ENCODE measurements at places on chromosomes 6 and 20.

- H3K27me3 ChIP-seq, result peaks cover 4% of the 10 kb centered on the region
- H3K36me3 ChIP-seq, result no peaks in the 10 kb centered on the region
- no peak overlapping the region for H3K27ac ChIP-seq
These were observed 26.4 kb upstream of the TLDC2 start for GRCh38 chr20:36849333-36850065.

DNA sequence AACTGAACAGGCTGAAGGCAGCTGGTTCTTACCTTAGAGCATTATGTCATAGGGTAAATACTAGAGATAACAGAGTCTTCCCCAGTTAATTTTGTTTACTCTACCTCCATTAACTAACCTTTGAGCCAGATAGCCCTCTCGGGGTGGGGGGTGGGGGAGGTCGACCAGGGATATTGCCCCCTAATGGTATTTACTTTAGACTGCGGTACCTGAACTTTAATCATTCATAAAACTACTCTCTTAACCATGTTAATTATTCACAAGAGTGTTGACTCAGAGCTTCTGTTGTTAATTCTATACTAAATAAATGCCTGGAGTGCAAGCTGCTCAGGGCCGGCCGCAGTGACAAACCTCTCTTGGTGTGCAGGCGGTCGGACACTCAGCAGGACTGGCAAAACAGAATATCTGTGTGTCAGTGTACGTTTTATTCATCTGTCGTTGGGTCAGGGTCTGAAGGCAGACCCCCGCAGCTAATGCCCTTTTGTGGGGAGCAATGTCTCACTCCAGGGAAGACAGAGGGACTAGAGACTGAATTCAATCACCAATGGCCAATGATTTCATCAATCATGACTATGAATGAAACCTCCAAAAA lies 152.4 kb upstream of the COL21A1 start:
- no peaks in the 10 kb centered on the region for H3K36me3 ChIP-seq
- H3K4me3 ChIP-seq, result no peak overlapping the region
- H3K27ac ChIP-seq, result no peak overlapping the region
- H3K4me1 ChIP-seq, result no peaks in the 10 kb centered on the region
- H3K27me3 ChIP-seq, result peaks cover 5% of the 10 kb centered on the region

GRCh38 chr6:30102414-30102969 lies 10.4 kb downstream of the TRIM31 start:
- no peak for DNase-seq
- peaks cover 50% of the 10 kb centered on the region for H3K4me1 ChIP-seq
- no peak overlapping the region for H3K27ac ChIP-seq
- H3K27me3 ChIP-seq, result peaks cover 56% of the 10 kb centered on the region

GRCh38 chr6:30234356-30234755 lies 21.1 kb upstream of the TRIM26 start:
- H3K4me3 ChIP-seq, result no peak overlapping the region
- DNase-seq, result no peak
- peaks cover 47% of the 10 kb centered on the region for H3K27me3 ChIP-seq
- H3K27ac ChIP-seq, result no peak overlapping the region

DNA sequence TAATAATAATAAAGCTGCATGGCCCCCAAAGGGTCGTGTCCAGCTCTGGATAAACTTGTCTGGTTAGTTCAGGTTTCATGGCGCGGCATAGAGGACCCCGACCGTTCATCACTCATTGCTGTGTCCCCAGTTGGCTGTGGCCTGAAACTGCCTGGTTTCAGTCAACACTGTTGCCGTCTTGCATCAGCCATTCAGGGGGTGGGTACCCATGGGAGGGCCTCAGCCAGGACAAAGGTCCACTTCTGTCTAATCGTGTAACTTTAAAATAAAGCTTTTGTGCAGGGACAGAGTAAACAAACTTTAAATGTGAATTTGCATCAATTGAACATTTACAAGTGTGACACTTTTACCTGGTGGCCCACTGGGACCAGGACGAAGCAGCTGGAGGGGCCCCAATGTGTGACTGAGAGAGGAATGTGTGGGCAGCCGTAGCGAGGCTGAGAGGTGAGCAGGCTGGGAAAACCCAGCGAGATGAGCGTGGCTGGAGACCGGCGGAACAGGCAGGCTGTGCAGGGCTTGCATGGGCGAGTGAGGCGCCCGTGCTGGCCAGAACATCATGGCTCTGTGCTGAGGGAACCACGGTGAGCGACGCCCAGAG lies 22.3 kb upstream of the UNC93A start:
- no peak overlapping the region for H3K27ac ChIP-seq
- no peak overlapping the region for H3K4me3 ChIP-seq
- no peak for DNase-seq
- no peaks in the 10 kb centered on the region for H3K4me1 ChIP-seq

GRCh38 chr6:139640448-139640847 lies 266.0 kb upstream of the CITED2 start:
- DNase-seq, result no peak
- H3K27ac ChIP-seq, result no peak overlapping the region
- H3K36me3 ChIP-seq, result no peaks in the 10 kb centered on the region
- peaks cover 8% of the 10 kb centered on the region for H3K27me3 ChIP-seq
- H3K4me3 ChIP-seq, result no peak overlapping the region

GRCh38 chr20:9070304-9070703 lies 1.4 kb downstream of the PLCB4 start:
- no peak for DNase-seq
- no peaks in the 10 kb centered on the region for H3K4me1 ChIP-seq
- H3K27me3 ChIP-seq, result peaks cover 18% of the 10 kb centered on the region
- H3K36me3 ChIP-seq, result no peaks in the 10 kb centered on the region
- no peak overlapping the region for H3K27ac ChIP-seq

DNA sequence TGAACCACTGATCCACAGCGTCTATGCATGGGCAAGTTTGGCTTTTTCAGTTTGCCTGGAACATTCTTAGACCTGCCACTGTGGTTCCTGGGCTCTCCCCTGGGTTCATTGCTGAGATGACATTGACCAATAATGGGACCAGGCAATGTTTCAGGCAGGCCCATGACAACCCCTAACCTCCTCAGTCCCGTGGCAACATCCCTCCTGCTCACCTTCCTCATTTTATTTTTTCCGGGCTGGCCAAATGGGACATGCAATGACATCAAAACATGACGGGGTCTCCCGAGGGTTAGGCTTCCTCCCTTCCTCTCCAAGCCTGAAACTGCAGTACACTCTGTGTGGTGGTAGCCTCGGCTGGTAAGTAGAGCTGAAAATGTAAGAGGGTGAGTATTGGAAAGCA lies 234.0 kb upstream of the RREB1 start:
- peaks cover 7% of the 10 kb centered on the region for H3K27me3 ChIP-seq
- DNase-seq, result no peak
- no peak overlapping the region for H3K4me3 ChIP-seq
- no peak overlapping the region for H3K27ac ChIP-seq
- H3K4me1 ChIP-seq, result no peaks in the 10 kb centered on the region

- no peak for DNase-seq
- no peaks in the 10 kb centered on the region for H3K27me3 ChIP-seq
- no peak overlapping the region for H3K4me3 ChIP-seq
- peaks cover 23% of the 10 kb centered on the region for H3K4me1 ChIP-seq
- H3K36me3 ChIP-seq, result peaks cover 25% of the 10 kb centered on the region
These were observed 35.2 kb downstream of the NDUFAF5 start for GRCh38 chr20:13819885-13820645.

DNA sequence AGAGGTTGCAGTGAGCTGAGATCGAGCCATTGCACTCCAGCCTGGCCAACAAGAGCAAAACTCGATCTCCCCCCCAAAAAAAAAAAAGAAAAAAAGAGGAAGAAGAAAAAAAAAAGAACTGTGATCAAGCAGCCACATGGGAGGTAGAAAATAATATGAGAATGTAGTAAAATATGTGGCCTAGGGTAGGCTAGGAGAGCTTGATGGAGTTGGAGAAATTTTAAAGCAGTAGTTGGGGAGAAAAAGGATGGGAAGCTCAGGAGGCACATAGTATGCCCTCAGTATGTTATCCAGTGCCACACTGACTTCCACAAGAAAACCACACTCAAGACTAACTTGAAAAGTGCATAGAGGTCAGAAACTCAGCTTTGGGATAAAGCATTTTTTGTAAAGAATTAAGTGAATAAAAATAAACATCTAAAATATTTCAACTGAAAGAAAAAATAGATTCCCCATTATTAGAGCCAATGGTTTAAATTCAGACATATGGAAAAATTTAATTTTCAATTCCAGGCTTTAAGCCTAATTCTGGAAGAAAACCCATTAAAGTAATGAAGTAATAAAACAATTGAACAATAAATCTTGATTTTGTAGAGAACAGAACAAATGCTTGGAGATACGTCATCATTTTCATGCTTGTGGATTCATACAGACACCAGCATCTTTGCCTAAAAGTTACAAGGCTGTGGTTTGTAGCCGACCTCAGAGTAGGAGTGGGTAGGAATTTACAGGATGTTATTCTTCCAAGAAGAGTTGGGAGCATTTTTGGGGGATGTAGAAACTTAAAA lies 34.7 kb downstream of the PLEKHG1 start:
- no peak overlapping the region for H3K27ac ChIP-seq
- H3K4me1 ChIP-seq, result peaks cover 24% of the 10 kb centered on the region
- H3K27me3 ChIP-seq, result peaks cover 26% of the 10 kb centered on the region
- no peaks in the 10 kb centered on the region for H3K36me3 ChIP-seq
- DNase-seq, result no peak

DNA sequence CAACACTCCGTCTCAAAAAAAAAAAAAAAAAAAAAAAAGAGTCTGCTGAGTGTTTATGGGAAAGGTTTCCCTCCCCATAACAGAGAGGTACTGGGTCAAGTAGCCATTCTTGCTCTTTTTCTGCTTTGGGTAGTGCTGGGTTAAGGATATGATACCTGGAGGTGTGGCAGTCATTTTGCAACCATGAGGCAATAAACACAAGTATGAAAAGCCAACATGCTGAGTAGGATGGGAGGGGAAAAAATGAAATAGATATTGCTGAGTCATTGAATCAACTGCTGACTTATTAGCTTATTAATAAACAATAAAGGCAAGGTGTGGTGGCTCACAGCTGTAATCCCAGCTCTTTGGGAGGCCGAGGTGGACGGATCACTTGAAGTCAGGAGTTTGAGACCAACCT lies 2.3 kb upstream of the TOMM34 start:
- H3K27me3 ChIP-seq, result no peaks in the 10 kb centered on the region
- H3K4me3 ChIP-seq, result no peak overlapping the region
- H3K4me1 ChIP-seq, result peaks cover 74% of the 10 kb centered on the region
- peaks cover 29% of the 10 kb centered on the region for H3K36me3 ChIP-seq
- no peak overlapping the region for H3K27ac ChIP-seq

- H3K4me1 ChIP-seq, result peaks cover 16% of the 10 kb centered on the region
- H3K36me3 ChIP-seq, result peaks cover 2% of the 10 kb centered on the region
- no peak for DNase-seq
- no peak overlapping the region for H3K27ac ChIP-seq
- peaks cover 1% of the 10 kb centered on the region for H3K27me3 ChIP-seq
These were observed 407.7 kb upstream of the JARID2 start for GRCh38 chr6:14838133-14838583.

DNA sequence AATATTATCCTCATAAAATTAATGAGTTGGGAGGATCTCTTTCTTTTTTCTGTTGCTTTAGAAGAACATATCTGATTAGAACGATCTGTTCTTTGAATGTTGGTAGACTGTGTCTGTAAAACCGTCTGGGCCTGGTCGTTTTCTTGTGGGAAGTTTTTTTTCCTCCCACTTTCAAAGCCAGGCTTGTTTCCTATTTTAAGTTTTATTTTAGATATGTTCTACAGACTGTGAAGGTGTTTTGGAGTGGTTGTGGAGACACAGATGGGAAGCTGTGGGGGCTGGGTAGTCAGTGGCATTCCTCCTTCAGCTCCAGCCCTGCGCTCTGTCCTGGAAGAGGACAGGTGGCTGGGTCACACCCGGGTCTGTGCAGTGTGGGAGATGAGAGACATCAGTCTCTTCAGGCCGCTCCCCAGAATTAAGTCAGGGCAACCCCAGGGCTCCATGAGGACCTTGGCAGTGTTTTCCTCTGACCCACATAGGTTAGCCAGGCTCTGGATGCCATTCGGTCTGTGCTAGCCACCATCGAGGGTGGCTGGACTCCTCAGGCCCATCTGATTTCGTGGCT lies 92.0 kb upstream of the SCP2D1 start:
- H3K4me3 ChIP-seq, result no peak overlapping the region
- peaks cover 5% of the 10 kb centered on the region for H3K4me1 ChIP-seq
- no peak overlapping the region for H3K27ac ChIP-seq

- no peaks in the 10 kb centered on the region for H3K36me3 ChIP-seq
- H3K4me3 ChIP-seq, result peak overlapping the region; percentile 59
- peaks cover 37% of the 10 kb centered on the region for H3K27me3 ChIP-seq
- no peak overlapping the region for H3K27ac ChIP-seq
- no peaks in the 10 kb centered on the region for H3K4me1 ChIP-seq
These were observed 802 bp upstream of the FERMT1 start for GRCh38 chr20:6123649-6124014.

- H3K27ac ChIP-seq, result no peak overlapping the region
- H3K36me3 ChIP-seq, result peaks cover 11% of the 10 kb centered on the region
- H3K4me3 ChIP-seq, result no peak overlapping the region
- DNase-seq, result no peak
These were observed 8.3 kb downstream of the LRRN4 start for GRCh38 chr20:6045566-6045965.

GRCh38 chr6:137743493-137743892 lies 123.6 kb upstream of the TNFAIP3 start:
- peaks cover 30% of the 10 kb centered on the region for H3K4me1 ChIP-seq
- no peaks in the 10 kb centered on the region for H3K36me3 ChIP-seq
- DNase-seq, result no peak
- peaks cover 11% of the 10 kb centered on the region for H3K27me3 ChIP-seq

- no peak overlapping the region for H3K27ac ChIP-seq
- no peak overlapping the region for H3K4me3 ChIP-seq
- no peaks in the 10 kb centered on the region for H3K4me1 ChIP-seq
- no peaks in the 10 kb centered on the region for H3K36me3 ChIP-seq
These were observed 14.1 kb downstream of the DAAM2 start for GRCh38 chr6:39806278-39806677.

DNA sequence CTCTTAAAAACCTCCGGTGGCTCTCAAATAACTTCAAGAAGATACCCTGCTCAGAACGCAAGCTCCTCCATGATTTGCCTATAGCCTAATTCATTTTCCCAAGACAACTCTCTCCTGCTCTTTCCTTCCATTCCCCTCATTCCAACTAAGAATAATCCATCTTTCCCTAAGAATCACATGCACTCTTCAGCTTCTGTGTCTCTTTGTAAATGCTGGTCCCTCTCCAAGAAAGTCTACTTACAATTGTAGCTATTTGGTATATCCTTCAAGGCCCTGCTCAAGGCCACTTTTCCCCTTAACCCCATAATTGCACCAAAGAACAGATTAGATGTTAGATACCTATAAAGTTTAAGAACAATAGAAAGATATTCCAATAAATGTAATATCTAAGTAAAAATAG lies 7.4 kb upstream of the HEY2 start:
- no peak overlapping the region for H3K4me3 ChIP-seq
- no peak for DNase-seq
- H3K36me3 ChIP-seq, result no peaks in the 10 kb centered on the region

DNA sequence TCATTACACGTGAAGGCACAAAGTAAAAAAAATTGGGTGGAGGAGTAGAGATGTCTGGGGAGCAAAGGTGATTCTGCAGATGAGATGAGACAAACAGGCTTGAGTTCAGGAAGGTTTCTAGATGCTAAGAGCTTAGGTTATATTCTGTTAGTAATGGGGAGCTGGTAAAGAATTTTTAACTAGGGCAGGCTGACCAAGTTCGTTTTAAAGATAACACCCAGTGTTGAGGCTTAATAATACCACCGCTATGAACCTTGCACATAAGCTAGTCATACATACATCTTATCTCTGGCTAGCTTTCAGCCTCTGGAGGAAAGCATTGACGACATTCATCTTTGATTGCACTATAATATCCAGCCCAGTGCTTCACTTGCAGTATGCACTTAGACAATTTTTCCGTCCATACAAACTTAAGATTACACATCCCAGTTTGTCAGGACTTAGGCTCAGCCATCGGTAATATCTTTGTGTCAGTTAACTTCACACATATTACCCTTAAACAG lies 12.1 kb downstream of the NHSL1 start:
- H3K27me3 ChIP-seq, result peaks cover 10% of the 10 kb centered on the region
- no peak for DNase-seq
- no peaks in the 10 kb centered on the region for H3K36me3 ChIP-seq
- H3K4me1 ChIP-seq, result peaks cover 9% of the 10 kb centered on the region
